ENCODE measurements at places on chromosomes 2 and 18. TPM values are rescaled to one million over a fixed set of nuclear protein-coding genes. Genes with fewer than 3 reads are reported as not detected.
A peak's percentile ranks its signal among the peaks of the same experiment; 100 is the strongest.

GRCh38 chr2:33214436-33214835 lies 262.0 kb upstream of the RASGRP3 start:
- peak; percentile 87 for DNase-seq

GRCh38 chr2:24579053-24579803 lies 88.2 kb downstream of the NCOA1 start:
- no peak for DNase-seq

DNA sequence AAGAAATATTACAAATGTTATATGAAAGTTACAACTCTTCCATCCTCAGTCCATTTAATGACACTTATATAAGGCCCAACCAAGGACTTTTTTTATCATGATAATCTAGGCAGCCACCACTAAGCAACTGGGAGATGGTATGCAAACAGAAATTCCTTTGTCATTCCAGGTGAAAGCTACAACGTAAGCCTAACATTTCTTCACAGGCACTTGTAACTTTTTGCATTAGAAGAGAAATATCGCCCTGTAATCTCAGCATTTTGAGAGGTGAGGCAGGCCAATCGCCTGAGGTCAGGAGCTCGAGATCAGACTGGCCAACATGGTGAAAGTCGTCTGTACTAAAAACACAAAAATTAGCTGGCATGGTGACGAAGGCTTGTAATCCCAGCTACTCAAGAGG lies 581.2 kb upstream of the SLC8A1 start:
- no peak for DNase-seq

GRCh38 chr2:105721991-105722511 lies 22.7 kb upstream of the NCK2 start:
- no peak for DNase-seq

DNA sequence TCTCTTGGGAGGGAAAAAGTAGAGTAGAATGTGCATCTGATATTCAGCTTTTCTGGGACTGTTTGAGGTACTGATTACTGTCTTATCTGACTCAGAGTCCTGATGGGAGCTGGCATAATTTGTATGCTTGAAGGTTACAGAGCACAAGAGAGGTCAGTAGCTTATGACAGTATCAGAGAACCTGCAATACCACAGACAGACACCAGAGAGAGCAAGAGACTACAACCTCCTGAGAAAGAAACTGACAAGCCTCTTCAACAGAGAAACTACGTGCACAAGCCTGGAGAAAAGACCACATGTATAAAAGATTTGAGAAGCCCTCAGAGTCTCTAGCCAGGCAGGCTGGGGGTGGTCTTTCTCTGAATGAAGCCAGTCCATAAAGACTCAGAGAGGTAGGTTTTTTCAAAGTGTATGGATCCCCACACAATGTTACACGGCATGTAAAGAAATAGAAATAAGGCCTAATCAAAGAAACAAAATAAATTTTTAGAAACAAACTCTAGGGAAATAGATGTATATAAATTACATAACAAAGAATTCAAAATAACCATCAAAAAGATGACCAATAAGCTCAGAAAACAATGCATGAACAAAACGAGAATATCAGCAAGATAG lies 568.3 kb downstream of the LRRTM4 start:
- DNase-seq = peak; percentile 41

- DNase-seq = no peak
Measured at GRCh38 chr18:50090370-50091312, 104.3 kb downstream of the MYO5B start.

DNA sequence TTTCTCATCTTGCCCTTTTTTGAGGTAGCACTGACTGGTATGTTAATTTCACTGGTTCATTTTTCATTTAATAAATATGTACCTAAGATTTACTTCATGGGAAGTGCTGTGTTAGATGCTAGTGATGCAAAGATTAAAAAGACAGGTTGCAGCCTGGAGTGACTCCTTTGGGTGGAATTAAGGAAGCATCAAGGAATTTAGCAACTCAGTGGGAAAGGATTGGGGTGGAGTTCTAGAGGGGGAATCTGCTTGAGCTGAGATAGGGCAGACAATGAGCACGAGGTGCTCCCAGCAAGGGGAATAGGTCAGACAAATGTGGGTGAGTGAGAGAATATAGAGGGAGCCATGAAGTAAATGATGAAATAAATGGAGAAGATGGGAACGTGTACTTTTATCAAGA lies 57.0 kb downstream of the LYPD6 start:
- DNase-seq = no peak

- no peak for DNase-seq
Measured at GRCh38 chr18:11119959-11120587, 29.3 kb downstream of the PIEZO2 start.

- no peak for DNase-seq
Measured at GRCh38 chr2:74806920-74807319, 27.0 kb upstream of the HK2 start.

DNA sequence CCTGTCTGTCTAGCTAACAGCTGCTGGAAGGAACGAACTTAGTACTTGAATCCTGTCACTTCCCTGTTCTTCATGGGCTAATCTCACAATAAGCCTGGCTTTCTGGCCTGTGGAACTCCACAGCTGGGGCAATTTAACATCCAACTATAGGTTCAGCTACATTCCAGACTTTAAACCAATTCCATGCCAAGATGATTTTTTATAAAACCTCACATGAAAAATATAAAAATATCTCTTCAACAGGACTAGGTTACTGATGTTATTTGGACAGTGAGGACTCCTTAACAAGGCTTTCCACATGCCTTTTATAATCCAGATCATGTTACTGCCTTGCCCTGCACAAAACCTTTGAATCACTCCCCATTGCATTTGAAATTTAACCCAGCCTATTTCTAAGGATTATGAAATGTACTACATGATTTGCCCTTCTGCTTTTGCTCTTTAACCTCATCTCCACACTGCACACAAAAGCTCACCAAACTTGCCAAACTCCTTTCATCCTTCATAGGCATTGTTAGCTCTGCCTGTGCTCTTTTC lies 863.2 kb upstream of the CHAC2 start:
- peak; percentile 26 for DNase-seq

DNA sequence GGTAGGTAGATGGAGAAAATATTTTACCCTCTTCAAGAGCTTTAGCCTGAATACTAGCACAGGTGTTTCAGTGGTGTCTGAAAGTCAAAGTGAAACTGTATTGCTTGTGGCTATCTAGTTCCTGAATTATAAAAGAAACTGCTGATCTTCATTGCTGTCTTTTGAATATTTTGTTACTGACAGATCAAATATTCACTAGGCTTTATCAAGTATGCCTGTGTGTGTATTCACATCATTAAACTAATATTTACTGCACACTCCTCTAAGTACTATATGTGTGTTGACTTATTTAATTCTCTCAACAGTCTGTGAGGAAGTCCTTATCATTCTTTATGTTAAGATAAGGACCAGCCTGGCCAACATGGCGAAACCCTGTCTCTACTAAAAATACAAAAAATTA lies 139.6 kb downstream of the SOCS6 start:
- DNase-seq = no peak

- no peak for DNase-seq
Measured at GRCh38 chr2:69353360-69353759, 33.7 kb downstream of the GFPT1 start.

GRCh38 chr2:104852090-104852666 lies 1.7 kb upstream of the POU3F3 start:
- DNase-seq = no peak

DNA sequence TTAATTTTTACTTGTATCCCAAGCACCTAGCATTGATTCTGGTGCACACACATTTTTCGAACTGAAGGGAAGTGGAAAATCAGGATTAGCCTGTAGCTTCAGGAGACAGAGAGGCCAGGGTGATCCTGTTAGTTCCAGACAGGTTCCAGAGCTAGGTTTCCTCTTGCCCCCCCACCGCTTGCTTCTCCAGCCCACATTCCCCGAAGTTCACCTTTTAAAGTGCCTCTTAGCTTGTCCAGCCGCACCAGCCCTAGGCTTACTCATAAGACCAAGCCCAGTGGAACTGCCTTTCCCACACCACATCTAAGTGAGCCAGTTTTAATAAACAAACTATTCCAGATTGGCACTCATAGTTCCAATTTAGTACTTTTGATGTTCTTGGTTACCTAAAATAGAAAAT lies 898.6 kb upstream of the KLHL29 start:
- DNase-seq = no peak

- peak; percentile 27 for DNase-seq
Measured at GRCh38 chr2:17719562-17720371, 33.8 kb downstream of the SMC6 start.

GRCh38 chr2:121999264-121999663 lies 243.8 kb downstream of the TSN start:
- DNase-seq = peak; percentile 63

- no peak for DNase-seq
Measured at GRCh38 chr2:198137733-198138132, 333.3 kb downstream of the PLCL1 start.

- DNase-seq = no peak
Measured at GRCh38 chr2:118049140-118049815, 35.4 kb upstream of the CCDC93 start.

GRCh38 chr18:32175265-32175664 lies 14.6 kb upstream of the MEP1B start:
- DNase-seq = no peak

- no peak for DNase-seq
Measured at GRCh38 chr2:153163055-153163454, 315.5 kb downstream of the RPRM start.

DNA sequence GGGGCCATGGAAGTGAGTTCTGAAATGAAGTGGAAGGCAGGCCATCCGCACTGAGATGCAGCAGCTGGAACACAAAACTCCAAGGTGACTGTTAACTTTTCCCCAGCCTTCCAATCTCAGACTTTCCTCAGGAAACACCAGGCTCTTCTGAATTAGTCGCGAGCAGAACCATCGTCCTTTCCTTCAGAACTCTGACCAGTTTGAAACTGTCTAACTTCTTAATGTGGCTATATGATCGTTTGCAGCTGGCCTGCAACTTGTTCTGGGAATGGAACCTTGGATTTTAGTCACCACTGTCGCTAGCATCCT lies 620 bp upstream of the RPL37A start:
- no peak for DNase-seq

- DNase-seq = no peak
Measured at GRCh38 chr2:70767079-70767698, 811 bp downstream of the ADD2 start.

DNA sequence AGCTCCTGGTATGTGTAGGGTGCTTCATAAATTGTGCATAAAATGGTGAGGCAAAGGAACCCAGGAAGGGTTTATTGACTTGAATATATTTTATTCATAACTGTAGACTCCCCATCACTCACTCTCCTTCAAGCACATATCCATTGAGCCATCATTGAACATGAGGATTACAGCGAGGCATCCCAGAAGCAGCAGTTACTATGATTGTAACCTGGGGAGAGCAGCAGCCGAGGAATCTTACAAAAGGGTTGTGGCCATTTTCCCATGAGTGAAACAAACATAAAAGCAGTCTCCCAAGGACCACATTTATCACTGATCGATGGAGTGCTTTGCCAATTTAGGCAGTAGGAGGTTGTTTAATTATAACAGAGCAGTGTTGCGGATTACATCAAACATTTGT lies 183.4 kb downstream of the NCK2 start:
- DNase-seq = no peak

- DNase-seq = no peak
Measured at GRCh38 chr18:8828300-8828699, 122.9 kb downstream of the MTCL1 start.

DNA sequence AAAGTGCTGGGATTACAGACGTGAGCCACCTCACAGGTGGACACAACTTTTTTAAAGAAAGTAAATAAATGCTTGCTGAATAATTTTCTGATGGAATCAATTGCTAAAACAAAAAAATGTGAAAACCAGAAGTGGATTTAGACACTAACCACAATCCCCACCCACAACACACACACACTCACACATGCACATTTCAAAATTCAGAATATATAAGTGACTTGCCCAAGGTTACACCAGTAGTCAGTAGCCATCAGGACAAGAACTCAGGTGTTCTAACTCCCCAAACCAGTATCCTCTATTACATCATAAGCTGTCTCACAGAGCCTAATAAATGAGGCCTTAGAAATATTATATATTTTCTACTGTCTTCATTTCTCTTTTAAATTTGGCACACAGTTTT lies 1923.6 kb upstream of the PIK3C3 start:
- no peak for DNase-seq

DNA sequence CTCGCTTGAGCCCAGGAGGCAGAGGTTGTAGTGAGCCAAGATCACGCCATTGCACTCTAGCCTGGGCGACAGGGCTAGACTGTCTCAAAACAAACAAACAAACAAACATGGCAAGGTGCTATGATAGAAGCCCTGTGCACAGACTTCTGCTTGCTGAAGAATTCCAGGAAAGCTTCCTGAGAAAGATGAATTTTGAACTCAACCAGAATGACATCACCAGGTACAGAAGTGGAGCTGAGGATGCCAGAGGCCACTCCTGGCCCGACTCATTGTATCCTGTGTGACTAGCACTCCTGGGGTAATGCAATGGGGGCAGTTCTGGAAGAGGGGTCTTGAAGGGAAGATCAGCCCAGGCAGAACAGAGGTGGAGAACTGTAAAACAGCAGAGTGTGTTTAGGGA lies 22.0 kb upstream of the PNPT1 start:
- DNase-seq = no peak

DNA sequence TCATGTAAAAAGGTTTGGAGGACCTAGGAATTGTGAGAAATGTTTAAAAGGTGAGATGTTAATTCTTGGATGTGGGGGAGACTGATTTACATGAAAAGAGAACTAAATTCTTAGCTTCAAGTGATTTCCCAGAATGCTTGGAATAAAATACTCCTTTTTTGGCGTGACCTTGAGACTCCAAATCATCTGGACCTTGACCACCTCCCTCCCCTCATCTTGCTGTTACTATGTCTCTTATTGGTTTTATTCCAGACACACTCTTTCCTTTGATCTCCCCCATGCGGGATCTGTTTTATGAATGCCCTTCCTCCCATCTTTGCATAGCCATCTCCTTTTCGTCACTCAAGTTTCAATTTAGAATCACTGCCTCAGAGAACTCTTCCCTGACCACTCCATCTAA lies 20.0 kb upstream of the LRRTM1 start:
- no peak for DNase-seq

The INHBB gene
- 0.92 TPM for polyA plus RNA-seq

The CKAP2L gene
- polyA plus RNA-seq = 6.3 TPM

The GREB1 gene
- 0.05 TPM for polyA plus RNA-seq

The PEX13 gene
- 11.4 TPM for polyA plus RNA-seq

The RTKN gene
- 19.7 TPM for polyA plus RNA-seq

The NCKAP1 gene
- 63.5 TPM for polyA plus RNA-seq

The ZNF638 gene
- 46.4 TPM for polyA plus RNA-seq

The PTGR3 gene
- polyA plus RNA-seq = 24.6 TPM

The CRYGB gene
- not detected for polyA plus RNA-seq

The FHOD3 gene
- polyA plus RNA-seq = 12.5 TPM

The B3GNT7 gene
- 0.07 TPM for polyA plus RNA-seq

The CDH2 gene
- polyA plus RNA-seq = 53.3 TPM

The HOXD8 gene
- not detected for polyA plus RNA-seq
